ENCODE measurements at places on chromosomes 16 and 17. TPM values are rescaled to one million over a fixed set of nuclear protein-coding genes. Genes with fewer than 3 reads are reported as not detected.

The STAC2 gene
- 0.12 TPM for total RNA-seq

The ITGAL gene
- 0.10 TPM for total RNA-seq

The PTX4 gene
- total RNA-seq: not detected

The TRPV3 gene
- total RNA-seq: 0.34 TPM

The ITGAD gene
- not detected for total RNA-seq

The SYCE1L gene
- total RNA-seq: 8.7 TPM

The TMIGD1 gene
- total RNA-seq: not detected

The TBC1D3C gene
- total RNA-seq: not detected

The AGRP gene
- total RNA-seq: not detected

The GPR142 gene
- total RNA-seq: not detected

The NOL3 gene
- 56.6 TPM for total RNA-seq

The NTN3 gene
- total RNA-seq: 0.05 TPM

The TP53TG3B gene
- total RNA-seq: not detected

The CD7 gene
- total RNA-seq: 0.36 TPM

The MPO gene
- not detected for total RNA-seq

The TMC5 gene
- total RNA-seq: 6.4 TPM

The CHAD gene
- total RNA-seq: not detected

The CLEC10A gene
- total RNA-seq: not detected

The SGCA gene
- total RNA-seq: not detected

The C17orf107 gene
- total RNA-seq: 0.30 TPM

The ABCC6 gene
- 1.5 TPM for total RNA-seq

The ACSM2A gene
- not detected for total RNA-seq

The CTRL gene
- 1.5 TPM for total RNA-seq

The OTOP3 gene
- total RNA-seq: not detected

The PERCC1 gene
- not detected for total RNA-seq

The CACNA1G gene
- total RNA-seq: 3.8 TPM

The ALDOC gene
- 1.8 TPM for total RNA-seq

The MTSS2 gene
- total RNA-seq: 51.0 TPM

The CD300LG gene
- total RNA-seq: not detected

The SHCBP1 gene
- 26.4 TPM for total RNA-seq

The VTN gene
- total RNA-seq: 16.0 TPM

The PIK3R5 gene
- not detected for total RNA-seq

The ULK2 gene
- total RNA-seq: 8.2 TPM
